Brain microvascular endothelial cell (primary cell): ENCODE measurements at places on chromosomes 1 and 21.

GRCh38 chr1:2127187-2128145 lies 67.1 kb downstream of the FAAP20 start:
- no peak for DNase-seq

- DNase-seq = no peak
Measured at GRCh38 chr1:163544441-163544840, 222.7 kb downstream of the NUF2 start.

DNA sequence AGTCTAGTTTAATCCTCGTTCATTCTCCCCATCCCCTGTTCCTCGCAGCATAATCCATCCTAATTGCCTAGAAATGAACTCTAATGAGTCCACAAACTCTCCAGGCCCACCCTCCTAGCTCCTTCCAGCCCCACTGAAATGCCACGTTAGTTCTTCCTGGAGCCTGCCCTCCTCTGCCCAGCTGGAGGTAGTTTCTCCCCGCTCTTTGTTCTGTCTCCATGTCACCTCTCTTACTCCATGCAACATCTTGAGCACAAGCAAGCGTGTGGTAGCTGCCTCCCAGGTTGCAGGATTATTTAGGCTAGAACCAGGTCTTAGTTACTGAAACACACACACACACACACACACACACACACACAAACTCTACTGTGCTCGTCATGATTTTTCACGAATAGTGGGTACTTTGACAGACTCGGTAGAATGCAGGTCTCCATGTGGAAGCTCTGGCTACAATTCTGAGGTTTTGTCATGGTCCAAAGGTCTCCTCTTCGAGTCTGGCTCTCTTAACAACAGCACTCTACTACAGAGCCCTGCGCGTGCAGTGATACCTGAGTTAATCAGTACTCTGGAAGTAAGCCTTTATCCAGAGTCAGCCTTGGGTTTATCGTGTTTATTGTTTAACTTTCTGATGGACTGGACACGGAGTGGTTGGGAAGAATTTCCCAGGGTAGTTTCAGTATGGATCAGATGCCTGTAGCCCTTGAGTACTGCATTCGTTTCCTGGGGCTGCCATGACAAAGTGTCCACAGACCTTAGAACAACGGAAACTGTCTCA lies 27.5 kb downstream of the HUNK start:
- no peak for DNase-seq

- no peak for DNase-seq
Measured at GRCh38 chr1:221725735-221726672, 15.9 kb downstream of the DUSP10 start.

- DNase-seq = no peak
Measured at GRCh38 chr1:63908016-63908415, 134.2 kb downstream of the ROR1 start.
